ENCODE measurements at places on chromosomes 5 and 9.

- no peak for DNase-seq
Measured at GRCh38 chr5:78813286-78813685, 164.7 kb upstream of the LHFPL2 start.

- DNase-seq: no peak
Measured at GRCh38 chr5:142437563-142437962, 112.7 kb upstream of the SPRY4 start.

DNA sequence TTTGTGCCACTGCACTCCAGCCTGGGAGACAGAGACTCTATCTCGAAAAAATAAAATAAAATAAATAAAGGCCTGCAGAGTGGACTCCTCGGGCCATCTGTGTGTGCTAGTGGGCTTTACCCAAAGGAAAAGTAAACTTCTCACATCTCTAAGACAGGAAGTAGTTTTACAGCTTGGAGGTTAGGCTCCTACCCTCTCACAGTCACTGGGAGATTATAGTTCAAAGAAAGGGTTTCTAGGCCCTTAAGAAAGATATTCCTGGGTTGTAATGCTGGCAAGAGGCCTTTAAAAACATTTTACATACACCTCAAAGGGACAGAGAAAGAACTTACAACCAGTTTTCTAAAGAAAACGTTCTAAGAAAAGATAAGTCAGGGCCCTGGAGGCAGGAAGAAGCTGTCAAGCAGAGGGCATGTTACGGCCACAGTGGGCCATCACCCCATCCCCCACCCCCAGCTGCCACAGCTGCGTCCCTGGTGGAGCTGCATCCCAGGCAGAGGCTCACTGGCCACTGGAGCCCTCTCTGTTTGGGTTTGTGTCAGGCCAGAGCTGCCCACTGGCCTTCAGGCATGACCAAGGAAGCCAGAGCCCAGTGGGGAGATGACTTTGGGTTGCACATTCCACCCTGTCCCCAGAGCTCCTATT, 78.1 kb upstream of the CDK20 start:
- DNase-seq: no peak

- no peak for DNase-seq
Measured at GRCh38 chr5:132854301-132854700, 12.0 kb downstream of the GDF9 start.

DNA sequence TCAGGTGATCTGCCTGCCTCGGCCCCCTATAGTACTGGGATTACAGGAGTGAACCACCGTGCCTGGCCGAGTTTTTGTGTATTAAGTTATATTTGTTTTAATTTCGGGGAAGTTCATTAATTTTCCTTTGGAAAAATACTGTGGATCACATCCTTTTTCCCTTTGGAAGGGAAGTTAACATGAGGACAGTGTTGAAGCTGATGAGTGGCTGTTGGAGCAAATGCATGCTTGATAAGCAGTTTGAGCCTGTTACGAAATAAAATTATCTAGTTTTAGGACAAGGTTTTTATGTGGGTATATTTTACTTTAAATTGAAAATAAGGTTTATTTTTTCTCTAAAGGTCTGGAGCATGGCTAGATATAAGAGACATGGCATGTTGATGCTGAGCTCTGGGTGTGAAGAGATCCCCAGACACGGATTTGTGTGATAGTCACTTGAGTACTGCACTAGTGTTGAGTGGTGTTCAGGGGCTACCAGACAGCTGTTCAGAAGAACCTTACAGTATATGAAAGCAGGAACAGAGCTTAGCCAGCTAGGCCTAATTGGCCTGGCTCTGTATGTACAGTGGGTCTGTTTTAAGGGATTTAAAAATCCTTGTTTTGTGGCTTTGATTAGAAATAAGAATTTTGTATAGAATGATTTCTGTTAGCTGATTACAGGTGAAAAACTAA, 17.4 kb downstream of the LMNB1 start:
- no peak for DNase-seq

Data from muscle of leg (tissue), 16 donors.